ENCODE measurements at places on chromosomes 6 and 20.

GRCh38 chr6:167828325-167828956 is 1.7 kb downstream of the AFDN start:
- no peak for DNase-seq

DNA sequence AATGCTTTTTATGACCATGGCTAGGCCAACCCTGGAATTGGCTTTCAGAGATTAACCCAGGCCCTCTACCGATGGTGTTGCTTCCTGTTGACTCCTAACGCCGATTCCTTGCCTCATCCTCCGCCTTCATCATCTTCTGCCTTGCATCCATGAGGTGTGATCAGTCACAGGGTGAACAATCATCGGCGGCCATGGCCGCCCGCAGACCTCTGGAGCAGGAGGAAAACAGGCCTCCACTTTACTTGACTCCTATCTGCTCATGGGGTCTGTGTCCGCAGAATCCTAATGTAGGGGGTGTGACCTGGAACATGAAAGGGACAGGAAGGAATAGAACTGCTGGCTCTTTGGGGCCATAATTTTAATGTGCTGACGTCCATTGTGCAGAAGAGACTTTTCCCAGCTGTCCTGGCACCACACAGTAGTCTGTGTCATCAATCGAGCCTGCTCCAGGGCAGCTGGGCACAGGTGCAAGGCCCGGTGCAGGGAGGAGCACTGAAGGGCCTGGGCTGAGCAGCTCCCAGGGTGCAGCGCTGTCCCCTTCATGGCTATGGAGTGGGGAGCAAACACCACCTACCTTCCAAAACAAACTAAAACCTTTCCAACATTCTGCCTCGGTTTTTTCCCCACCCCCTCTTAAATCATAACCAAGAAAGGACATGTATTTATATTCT is 8.0 kb downstream of the SLC22A3 start:
- DNase-seq, result peak; percentile 49

DNA sequence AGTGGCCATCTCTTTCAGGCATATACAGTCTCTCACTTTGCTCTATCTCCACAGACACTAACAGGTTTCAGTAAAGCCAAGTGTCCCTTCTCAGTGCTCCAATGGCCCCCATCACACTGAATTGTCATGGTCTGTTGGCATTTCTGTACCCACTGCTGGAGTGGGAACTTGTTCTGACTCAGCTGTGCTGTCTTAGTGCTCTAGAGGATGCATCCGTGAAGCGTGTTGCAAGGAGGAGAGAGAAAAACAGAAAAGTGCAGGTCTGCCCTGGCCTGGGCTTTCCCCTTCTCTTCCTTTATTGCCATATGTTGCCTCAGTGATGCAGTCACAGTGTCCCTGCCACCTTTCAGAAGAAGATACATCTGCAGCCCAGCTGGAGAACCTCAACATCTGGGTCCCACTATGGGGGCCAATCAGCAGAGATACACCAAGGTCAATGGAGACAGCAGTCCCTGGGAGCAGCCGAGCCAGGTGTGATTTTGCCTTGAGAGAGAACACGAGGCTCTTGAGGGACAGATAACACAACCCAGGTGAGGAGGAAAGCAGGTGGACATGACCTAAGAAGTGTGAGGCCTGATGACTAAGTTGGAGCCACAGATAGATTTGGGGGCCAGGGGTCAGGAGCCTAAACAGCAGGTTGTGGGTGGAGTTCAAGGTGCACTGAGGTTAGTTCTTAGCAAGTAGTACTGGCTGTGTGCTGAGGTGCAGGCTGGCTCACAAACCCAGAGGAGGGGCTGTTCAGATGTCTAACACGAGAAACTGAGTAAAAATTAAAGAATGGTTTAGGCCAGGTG is 5.6 kb upstream of the PLCG1 start:
- no peak for DNase-seq

GRCh38 chr6:42520786-42521607 is 42.8 kb upstream of the UBR2 start:
- no peak for DNase-seq

- DNase-seq, result no peak
These were observed 70.9 kb upstream of the CCDC167 start for GRCh38 chr6:37570482-37571133.

DNA sequence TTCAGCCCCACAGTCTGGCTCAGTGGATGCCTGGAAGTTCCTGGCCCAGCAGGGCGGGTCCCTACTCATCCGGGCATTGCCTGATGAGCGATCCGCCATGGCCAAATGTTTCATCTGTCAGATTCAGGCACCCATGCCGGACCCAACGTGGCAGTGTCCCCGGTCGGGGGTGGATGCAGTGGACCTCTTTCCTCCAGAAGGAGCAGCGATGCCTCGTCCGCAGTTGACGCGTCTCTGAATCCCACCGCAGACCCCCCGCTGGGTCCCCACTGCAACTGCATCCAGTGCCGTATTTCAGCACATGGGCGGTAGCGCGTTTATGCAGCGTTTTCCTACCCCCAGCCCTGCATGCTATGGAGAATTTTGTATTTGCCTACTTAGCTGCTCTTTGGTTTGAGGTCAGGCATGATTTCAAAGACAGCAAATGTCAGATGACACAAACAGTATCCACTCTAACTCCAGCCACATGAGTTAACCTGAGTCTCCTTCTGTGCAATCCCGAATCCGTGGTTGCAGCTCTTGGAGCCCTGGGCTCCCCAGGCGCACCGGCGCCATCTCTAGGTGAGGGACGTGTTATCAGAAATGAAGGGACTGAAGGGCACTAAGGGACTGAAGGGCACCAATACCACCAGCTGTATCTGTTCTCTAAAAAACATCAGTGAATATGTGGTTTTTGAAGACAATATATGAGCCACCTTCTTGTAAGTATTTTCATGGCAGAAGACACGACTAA is 72.6 kb upstream of the THBS2 start:
- DNase-seq, result no peak

GRCh38 chr6:150640556-150641209 is 41.0 kb downstream of the PLEKHG1 start:
- no peak for DNase-seq

DNA sequence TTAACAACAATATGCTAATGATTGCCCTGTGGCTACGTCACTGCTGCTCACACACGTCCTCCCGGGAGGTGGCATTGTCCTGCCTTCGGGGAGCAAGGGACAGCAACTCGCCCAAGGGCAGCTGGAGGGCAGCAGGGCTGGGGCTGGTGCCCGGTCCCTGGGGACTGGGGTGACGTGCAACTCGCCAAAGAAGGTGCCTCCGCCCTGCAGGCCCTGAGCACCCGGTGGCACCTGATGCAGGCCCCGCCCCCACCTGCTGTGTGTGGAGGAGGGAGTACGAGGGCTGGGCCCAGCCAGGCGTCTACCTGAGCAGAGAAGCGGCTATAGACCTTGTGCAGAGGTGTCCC is 64.8 kb upstream of the SLCO4A1 start:
- no peak for DNase-seq

GRCh38 chr20:31566319-31566657 is 38.8 kb upstream of the ID1 start:
- DNase-seq, result no peak

DNA sequence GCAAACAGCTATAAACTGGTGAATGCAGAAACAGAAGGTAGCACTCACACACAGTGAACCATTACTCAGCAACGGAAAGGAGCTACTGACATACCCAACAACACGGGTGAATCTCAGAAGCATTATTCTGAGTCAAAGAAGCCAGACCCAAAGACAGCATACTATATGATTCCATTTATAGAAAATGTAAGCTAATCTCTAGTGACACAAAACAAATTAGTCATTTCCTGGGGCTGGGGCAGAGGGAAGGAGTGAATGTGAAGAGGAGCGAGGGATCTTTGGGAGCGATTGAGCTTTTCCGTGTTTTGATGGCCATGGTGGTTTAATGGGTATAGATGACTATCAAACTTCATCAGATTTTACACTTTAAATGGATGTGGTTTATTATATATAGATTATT is 614.6 kb downstream of the DHX35 start:
- no peak for DNase-seq

DNA sequence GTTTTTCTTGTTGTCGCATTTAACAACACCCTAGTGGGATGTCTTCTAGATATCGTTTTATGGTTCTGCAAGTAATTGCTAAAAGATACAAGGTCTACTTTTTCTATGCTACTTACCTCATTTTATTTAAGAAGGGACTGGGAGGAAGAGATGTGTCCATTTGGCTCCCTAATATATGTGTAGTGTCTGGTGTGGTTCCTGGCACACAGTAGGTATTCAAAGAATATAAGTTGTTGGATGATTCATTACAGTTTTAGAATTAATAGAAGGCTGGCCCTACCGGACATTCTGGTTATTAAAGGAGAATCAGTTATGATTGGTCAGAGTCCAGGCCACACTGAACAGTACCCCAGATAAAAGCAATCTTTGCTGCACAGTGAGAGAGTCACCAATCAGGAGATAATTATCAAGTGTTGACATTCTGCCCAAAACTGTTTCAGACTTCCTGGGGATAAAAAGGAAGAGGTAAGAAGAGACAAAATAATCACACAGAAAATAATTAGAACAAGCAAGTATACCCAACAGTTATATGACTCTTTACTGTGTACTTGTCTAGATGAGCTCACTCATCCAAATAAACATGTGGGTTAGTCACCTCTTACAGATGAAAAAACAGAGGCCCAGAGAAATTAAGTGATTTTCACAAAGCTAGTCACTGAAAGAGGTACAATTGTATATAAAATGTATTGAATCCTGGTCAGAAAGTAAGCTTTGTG is 7.0 kb downstream of the TMEM244 start:
- no peak for DNase-seq

GRCh38 chr6:41575598-41575997 is 29.4 kb downstream of the FOXP4 start:
- DNase-seq, result no peak

- no peak for DNase-seq
These were observed 4.1 kb downstream of the ANGPT4 start for GRCh38 chr20:911882-912600.

DNA sequence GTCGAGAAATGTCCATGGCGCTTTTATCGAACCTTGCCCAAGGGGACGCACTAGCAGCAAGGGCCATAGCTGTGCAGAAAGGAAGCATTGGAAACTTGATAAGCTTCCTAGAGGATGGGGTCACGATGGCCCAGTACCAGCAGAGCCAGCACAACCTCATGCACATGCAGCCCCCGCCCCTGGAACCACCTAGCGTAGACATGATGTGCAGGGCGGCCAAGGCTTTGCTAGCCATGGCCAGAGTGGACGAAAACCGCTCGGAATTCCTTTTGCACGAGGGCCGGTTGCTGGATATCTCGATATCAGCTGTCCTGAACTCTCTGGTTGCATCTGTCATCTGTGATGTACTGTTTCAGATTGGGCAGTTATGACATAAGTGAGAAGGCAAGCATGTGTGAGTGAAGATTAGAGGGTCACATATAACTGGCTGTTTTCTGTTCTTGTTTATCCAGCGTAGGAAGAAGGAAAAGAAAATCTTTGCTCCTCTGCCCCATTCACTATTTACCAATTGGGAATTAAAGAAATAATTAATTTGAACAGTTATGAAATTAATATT is 115.7 kb downstream of the TMEM242 start:
- no peak for DNase-seq

DNA sequence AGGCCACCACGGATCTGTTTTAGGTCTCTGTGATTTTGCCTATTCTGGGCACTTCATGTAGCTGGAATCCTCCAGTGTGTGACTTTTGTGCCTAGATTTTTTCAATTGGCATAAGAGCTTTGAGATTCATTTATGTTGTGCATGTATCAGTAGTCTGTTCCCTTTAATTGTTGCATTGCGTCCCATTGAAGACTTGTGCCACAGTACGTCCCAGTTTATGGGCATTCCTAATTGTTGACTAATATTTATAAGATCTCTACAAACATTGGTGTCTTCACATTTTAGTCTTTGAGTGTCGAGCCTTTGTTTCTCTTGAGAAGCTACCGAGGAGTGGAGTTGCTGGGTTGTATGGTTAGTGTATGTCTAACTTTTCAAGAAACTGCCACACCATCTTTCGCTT is 704 bp upstream of the FAM210B start:
- DNase-seq, result no peak

- DNase-seq, result no peak
These were observed 367.5 kb downstream of the GRIK2 start for GRCh38 chr6:101760843-101761621.

- no peak for DNase-seq
These were observed 26.9 kb downstream of the PXDC1 start for GRCh38 chr6:3724451-3725144.
